Upper lobe of right lung (tissue), 1 donor: ENCODE measurements at places on chromosomes 13 and 19.

DNA sequence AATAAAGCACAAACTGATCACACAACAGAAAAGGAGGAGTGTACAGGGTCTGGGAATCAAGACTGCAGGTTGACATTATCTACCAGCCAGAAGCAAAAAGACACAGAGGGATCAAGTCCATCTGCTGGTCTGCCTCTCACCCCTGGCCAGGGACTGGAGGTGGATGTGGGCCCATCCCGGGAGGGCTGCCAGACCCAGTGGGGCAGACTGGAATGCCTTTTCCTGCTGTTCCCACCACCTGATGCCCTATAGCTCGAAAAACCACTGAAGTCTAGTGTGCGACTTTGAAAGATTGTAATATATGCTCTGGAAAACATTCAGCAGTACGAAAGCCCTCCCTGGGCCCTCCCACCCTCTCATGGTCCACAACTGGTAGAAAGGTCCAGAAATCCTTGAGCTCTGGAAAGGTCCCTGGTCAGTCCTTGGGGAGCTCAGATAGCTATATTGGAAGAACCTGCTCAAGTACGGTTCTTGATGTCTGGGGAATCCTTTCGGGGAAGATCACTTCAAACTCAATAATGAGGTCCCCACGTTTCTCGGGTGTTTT is 2.6 kb downstream of the DNAJB1 start:
- peak overlapping the region; percentile 32 for H3K27ac ChIP-seq
- no peaks in the 10 kb centered on the region for H3K27me3 ChIP-seq
- H3K4me3 ChIP-seq, result peak overlapping the region; percentile 98
- H3K36me3 ChIP-seq, result peaks cover 29% of the 10 kb centered on the region
- DNase-seq, result no peak

- H3K36me3 ChIP-seq, result no peaks in the 10 kb centered on the region
- H3K4me3 ChIP-seq, result no peak overlapping the region
- DNase-seq, result no peak
- no peaks in the 10 kb centered on the region for H3K4me1 ChIP-seq
- H3K27ac ChIP-seq, result no peak overlapping the region
Observed at GRCh38 chr13:20331419-20331818, 99.3 kb upstream of the GJB6 start.

- H3K27ac ChIP-seq, result no peak overlapping the region
- H3K4me3 ChIP-seq, result no peak overlapping the region
- H3K4me1 ChIP-seq, result no peaks in the 10 kb centered on the region
- no peaks in the 10 kb centered on the region for H3K36me3 ChIP-seq
- no peak for DNase-seq
Observed at GRCh38 chr13:66237411-66238062, 992.6 kb downstream of the PCDH9 start.

- no peaks in the 10 kb centered on the region for H3K4me1 ChIP-seq
- H3K27me3 ChIP-seq, result no peaks in the 10 kb centered on the region
- H3K36me3 ChIP-seq, result no peaks in the 10 kb centered on the region
- H3K4me3 ChIP-seq, result no peak overlapping the region
- DNase-seq, result no peak
Observed at GRCh38 chr13:79297128-79297527, 108.9 kb downstream of the RBM26 start.

DNA sequence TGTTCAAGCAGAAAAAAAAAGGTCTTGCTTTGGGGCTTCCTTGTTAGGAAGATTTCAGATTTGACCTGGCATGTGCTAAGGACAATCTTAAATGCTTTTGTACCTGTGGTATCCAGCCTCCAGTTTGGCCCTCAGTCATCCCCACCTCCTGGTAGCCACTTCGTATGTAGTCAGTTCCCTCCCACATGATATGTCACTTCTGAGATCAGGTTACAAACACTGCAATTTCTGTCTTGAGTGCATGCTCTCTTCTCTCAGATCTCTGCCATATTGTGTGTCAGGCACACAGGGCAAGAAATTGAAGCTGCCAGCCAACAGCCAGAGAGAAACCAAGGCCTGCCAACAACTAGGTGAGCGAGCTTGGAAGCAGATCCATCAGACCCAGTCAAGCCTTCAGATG is 60.3 kb upstream of the STARD13 start:
- H3K4me1 ChIP-seq, result peaks cover 15% of the 10 kb centered on the region
- H3K4me3 ChIP-seq, result no peak overlapping the region
- H3K27me3 ChIP-seq, result no peaks in the 10 kb centered on the region
- H3K27ac ChIP-seq, result no peak overlapping the region
- H3K36me3 ChIP-seq, result no peaks in the 10 kb centered on the region

DNA sequence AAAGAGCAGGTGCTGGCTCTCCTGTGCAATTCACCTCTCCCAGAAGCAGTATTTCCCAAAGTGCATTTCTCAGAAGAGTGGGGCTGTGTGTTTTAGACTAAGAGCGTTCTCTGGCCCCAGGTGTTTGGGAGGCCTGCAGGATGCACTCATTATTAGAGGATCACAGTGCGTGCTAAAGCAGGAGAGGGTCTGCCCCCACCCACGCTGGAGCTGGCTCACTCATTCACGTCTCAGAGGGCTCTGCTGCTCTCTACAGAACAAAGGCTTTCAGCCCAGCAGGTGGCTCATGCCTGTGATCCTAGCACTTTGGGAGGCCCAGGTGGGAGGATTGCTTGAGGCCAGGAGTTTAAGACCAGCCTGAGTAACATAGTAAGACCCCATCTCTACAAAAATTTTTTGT is 756.7 kb downstream of the UQCRFS1 start:
- no peaks in the 10 kb centered on the region for H3K36me3 ChIP-seq
- H3K4me3 ChIP-seq, result no peak overlapping the region
- no peak overlapping the region for H3K27ac ChIP-seq
- H3K4me1 ChIP-seq, result no peaks in the 10 kb centered on the region

GRCh38 chr19:18967358-18968146 is 26.5 kb upstream of the HOMER3 start:
- H3K27me3 ChIP-seq, result peaks cover 5% of the 10 kb centered on the region
- peak; percentile 71 for DNase-seq

GRCh38 chr19:6739883-6740588 is 556 bp downstream of the TRIP10 start:
- H3K27ac ChIP-seq, result peak overlapping the region; percentile 79
- peaks cover 17% of the 10 kb centered on the region for H3K36me3 ChIP-seq
- no peaks in the 10 kb centered on the region for H3K27me3 ChIP-seq
- H3K4me1 ChIP-seq, result peaks cover 50% of the 10 kb centered on the region
- H3K4me3 ChIP-seq, result peak overlapping the region; percentile 91

DNA sequence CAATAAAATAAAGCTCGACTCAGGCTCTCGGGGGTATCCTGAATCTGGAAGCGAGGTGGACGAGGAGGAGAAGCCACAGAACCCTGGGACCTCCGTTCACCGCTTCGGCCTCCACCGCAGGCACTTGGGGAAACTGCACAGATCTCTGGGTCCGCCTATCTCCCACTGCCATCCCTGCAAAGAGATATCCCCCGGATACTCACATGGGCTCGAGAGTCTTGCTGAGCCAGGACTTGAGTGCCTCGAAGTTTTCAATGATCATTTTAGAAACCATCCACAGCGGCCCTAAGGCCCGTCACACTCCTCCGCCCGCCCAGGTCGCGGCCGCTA is 589 bp downstream of the RBM26 start:
- no peaks in the 10 kb centered on the region for H3K27me3 ChIP-seq
- no peaks in the 10 kb centered on the region for H3K36me3 ChIP-seq
- H3K4me1 ChIP-seq, result peaks cover 25% of the 10 kb centered on the region
- H3K27ac ChIP-seq, result peak overlapping the region; percentile 96
- no peak for DNase-seq

DNA sequence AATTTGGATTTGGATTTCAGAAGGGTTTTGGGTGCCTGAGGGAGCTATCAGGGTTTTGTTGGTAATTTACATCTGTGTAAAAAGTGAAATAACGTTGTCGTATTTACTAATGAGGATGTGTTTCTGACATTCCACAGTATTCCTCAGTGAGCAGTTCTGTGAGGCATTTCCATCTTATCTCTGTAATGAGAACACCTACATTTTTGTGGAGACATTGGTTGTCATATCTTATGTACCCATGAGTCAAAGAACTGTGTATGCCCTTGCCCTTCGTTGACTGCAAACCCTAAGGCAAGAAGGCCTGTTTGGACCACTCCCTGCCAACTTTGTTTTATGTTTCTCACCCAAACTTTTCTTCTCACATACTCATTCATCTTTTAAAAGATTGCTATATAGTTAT is 14.2 kb upstream of the IL17D start:
- H3K4me1 ChIP-seq, result no peaks in the 10 kb centered on the region
- peaks cover 10% of the 10 kb centered on the region for H3K36me3 ChIP-seq
- DNase-seq, result no peak
- H3K27ac ChIP-seq, result no peak overlapping the region
- H3K4me3 ChIP-seq, result no peak overlapping the region
